OCI-M1 (cell line): ENCODE measurements at places on chromosomes 3 and 15.

DNA sequence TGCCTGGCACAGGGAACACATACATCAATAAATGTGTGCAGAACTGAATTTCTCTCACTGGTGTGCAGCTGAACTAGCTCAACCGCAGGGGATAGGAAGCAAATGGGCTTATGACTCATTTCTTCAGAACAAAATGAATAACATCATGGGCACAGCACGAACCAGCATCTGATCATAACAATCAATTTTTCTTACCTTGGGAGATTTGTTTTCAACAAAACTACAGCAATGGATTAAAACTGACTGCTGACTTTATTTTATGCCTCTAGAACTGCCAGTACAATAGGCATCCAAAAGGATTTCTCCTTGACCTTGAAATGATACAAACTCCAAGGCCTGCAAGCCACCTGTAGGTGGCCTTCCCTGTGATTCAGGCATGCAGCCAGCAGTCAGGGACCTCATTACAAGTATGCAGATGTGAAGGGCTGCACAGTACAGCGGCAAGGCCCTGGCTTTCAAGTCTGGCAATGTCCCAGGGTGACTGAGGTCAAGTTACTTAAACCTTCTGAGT, 26.1 kb downstream of the TAMM41 start:
- DNase-seq = no peak

DNA sequence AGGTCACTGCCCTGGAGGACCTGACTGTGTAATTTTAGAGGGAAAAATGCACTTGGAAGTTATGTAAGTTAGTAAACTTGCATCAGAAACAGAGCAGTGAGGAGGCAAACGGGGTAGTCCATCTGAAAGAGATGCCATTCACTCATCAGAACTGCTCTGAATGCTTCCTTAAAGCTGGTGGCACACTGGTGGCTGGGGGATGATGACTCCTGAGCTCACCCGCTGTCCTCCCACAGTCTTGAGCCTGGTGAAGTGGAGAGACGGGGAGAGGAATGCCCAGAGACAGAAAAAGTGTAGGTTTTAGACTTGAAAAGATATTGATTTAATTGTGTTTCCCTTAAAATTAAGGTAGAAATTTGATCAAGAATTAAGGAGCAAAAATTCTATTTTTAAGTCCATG, 46.5 kb upstream of the LARS2 start:
- DNase-seq = no peak

DNA sequence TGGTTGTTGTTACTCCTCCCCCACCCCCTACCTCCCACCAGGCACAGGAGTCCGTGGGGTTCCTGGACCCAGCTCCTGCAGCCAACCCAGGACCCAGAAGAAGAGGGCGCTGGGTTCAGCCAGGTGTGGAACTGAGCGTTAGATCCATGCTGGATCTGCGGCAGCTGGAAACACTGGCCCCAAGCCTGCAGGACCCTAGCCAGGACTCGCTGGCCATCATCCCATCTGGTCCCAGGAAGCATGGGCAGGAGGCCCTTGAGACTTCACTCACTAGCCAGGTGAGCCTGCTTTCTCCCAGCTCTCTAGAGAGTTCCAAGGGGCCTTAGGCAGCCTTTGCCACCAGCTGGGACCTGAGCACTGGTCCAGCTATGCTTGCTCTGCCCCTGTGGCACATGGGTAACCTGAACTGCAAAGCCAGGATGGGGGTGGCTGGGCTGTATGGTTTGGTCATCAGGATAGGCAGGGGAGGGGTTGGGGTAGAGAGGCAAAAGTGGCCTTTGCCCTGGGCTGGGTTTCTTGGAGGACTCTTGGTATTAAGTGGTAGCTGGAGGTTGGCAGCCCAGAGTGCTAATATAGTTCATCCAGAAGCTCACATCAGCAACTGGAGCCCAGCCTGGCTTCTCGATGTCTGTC, 7.0 kb upstream of the JMJD7 start:
- no peak for DNase-seq

GRCh38 chr15:39583596-39584265, 2.9 kb downstream of the THBS1 start:
- DNase-seq = no peak

- DNase-seq = no peak
Observed at GRCh38 chr3:175951047-175951694, 1092.0 kb downstream of the NAALADL2 start.

- DNase-seq = no peak
Observed at GRCh38 chr3:126277629-126278378, 79.4 kb downstream of the KLF15 start.

- DNase-seq = peak; percentile 76
Observed at GRCh38 chr3:66822186-66823008, 175.7 kb upstream of the KBTBD8 start.

DNA sequence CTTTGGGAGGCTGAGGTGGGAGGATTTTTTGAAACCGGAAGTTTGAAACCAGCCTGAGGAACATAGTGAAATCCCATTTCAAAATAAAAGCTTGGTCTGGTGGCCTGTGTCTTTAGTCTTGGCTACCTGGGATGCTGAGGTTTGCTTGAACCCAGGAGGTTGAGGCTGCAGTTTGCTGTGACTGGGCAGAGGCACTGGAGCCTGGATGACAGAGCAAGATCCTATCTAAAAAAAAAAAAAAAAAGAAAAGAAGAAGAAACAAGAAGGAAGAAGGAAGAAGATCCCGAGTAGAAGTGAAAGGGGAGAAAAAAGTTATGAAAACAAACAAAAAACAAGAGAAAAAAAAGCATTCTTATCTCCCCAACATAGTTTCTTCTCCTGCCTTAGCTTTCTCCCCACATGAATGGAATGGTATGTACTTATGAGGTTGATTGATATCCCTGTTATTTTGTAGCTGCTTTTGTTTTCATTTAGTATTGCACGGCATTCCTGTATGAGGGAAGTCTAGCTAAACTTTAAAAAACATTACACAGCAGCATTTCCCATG, 42.4 kb downstream of the TMEM40 start:
- peak; percentile 72 for DNase-seq

GRCh38 chr3:17741621-17742101, 770 bp downstream of the TBC1D5 start:
- DNase-seq = peak; percentile 86

DNA sequence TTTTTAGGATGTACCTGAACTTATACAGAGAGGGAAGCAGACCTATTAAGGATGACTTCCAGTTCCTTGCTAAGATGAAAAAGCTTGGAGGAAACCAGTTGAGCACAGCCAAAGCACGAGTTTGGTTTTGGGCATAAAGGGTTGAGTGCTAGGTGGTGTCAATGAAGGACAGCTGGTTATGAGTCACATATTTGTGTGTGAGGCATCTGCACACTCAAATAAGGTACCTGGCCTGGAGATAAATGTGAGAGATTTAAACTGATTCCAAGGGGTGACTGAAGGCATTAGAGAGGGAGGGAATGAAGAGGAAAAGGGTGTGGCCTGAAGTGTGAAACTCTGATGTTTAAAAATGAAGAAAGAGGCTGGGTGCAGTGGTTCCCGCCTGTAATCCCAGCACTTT, 486.7 kb downstream of the DIPK2A start:
- no peak for DNase-seq

- peak; percentile 66 for DNase-seq
Observed at GRCh38 chr3:15647611-15648167, 46.1 kb downstream of the BTD start.

DNA sequence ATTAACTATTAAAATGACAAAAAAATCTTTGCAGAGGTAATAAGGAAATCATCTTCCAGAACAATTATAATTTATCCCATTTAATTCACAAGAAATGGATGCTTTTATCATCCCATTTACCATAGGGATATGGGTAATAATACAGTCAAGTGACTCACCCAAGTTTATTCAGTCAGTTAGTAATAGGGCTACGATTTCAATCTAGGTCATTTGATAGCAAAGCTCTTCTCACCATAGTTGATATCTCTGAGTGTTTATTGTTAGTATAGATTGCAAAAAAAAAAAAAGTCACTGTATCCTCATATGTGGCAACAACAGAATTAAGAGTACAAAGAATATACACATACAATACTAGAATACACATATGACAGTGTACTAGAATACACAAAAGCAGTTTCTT, 797.1 kb downstream of the ROBO1 start:
- DNase-seq = no peak

GRCh38 chr3:179950840-179951239, 85.9 kb downstream of the PEX5L start:
- DNase-seq = no peak

DNA sequence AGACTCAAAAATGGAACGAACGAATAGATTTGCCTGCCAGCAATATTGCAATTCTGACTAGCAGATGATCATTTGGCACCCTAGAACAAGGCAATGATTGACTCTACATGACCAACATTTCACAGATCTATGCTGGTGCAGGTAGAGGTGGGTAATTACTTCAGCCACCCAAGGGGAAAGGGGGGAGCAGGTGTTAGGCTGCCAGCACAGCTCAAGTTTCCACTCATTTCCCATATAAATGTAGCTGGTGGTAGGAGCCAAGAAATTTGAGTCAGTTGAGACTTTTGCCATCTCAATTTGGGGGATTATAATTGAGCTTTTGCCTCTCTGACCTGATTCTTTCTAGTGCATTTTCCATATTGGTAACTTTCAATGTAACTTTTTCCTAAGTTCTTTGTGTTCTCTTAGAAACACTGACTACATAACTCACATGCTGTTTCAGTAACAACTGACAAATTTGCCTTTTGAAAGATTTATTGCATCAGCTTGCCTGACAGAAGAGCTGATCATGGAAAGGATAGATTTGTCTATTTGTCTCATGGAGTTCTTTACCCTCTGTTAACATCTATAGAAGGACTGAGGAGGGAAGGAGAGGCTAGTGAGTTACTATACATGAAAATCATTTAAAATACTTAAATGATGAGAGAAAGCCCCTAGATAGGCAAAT, 902.5 kb downstream of the ZPLD1 start:
- DNase-seq = no peak

DNA sequence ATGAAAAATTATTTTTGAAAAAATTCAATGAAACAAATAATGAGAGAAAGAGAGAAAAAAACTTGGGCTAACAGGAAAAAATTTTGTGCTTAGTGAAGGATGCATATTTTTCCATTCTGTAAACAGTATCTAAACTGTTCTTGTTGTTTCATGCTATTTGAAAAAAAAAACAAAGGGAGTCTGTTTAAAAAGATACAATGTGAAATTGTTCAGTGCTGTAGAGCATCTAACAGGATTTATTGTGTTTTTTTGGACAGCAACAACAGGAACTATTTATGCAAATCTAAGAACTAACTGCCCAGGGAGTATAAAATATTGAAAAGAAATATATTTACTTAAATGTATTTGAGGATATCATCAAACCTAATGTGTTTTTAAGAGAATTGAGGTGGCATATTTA, 55.1 kb downstream of the PEX5L start:
- DNase-seq = no peak

DNA sequence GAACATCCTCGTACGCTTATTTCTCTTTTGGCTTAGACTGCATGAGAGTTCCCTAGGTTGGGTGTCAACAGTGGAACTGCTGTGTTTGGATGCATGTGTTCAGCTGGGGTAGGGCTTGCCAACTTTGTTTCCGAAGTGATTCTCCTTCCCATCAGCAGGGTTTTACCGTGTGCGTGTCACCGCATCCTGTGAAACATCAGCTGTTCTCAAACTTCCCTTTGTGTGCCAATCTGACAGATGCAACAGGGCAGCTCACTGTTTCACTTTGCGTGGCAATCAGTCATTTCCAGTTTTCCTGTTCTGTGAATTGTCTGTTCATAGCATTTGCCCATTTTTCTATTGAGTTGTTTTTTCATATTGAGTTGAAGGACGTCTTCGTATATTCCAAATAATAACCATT, 218.8 kb downstream of the VPS13C start:
- no peak for DNase-seq

- no peak for DNase-seq
Observed at GRCh38 chr15:58527573-58528187, 95.9 kb downstream of the LIPC start.

GRCh38 chr15:68749365-68749764, 71.3 kb downstream of the ANP32A start:
- DNase-seq = no peak

DNA sequence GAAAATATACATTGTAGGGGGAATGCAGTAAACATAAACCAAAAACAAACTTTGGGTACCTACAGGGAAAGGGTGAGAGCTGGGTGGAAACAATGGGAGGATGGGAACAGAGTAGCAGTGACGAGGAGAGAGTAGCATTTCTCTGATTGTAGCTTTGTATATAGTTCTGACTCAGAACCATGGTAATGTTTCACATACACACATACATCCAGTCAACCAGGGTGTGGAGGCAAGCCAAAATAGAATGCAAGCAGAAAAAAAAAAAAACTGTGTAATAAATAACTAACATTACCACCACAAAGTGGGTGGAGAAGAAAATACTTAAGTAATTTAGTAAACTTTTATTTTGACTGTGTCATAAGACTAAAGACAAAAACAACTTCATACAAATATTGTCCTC, 27.2 kb downstream of the BCL2A1 start:
- DNase-seq = no peak

- peak; percentile 95 for DNase-seq
Observed at GRCh38 chr3:13009132-13009945, 63.9 kb downstream of the IQSEC1 start.

- no peak for DNase-seq
Observed at GRCh38 chr3:24315971-24316370, 178.7 kb downstream of the THRB start.

- no peak for DNase-seq
Observed at GRCh38 chr3:177201700-177202397, 4.6 kb upstream of the TBL1XR1 start.

DNA sequence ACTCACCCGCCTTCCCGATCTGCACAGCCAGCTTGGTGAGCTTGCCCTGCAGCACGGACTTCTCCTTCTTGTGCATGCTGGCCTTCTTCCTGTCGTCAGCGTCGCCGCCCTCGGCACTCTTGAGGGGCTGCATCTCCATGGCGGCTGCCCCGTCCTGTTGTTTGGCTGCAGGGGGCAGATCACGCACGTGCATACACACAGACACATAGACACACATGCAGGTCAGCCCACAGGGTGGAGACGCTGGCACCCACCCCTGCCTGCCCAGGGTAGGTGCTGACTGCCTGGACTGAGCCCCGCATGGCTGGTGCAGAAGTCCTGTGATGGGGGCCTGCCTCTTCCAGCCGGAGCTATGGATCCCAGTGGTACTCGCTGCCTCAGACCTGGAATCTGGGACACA, 57.3 kb upstream of the SEC13 start:
- no peak for DNase-seq

- DNase-seq = peak; percentile 70
Observed at GRCh38 chr15:43517354-43518196, at the start of gene MAP1A. Gene MAP1A, plus strand, starts transcription at chr15:43517608. Its CDS starts 3,866 bp downstream, at chr15:43521474.

DNA sequence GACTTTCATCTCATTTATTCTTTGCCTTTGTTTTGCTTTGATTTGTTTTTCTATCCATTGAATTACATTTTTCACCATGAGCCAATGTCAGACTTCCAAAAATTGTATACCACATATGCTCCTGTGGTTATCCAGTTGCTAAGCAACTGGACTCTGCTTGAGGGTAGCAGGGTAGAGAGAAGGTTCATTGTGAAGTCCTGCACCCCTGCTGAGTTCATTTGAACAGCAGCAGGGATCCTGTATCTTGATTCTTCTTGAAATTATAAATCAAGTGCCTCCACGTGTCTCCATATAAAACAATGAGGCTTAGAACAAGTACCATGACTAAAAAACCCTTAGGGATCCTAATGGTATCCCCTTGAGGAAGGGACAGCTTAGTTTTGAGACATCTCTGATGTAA, 449.3 kb downstream of the ROBO2 start:
- no peak for DNase-seq

GRCh38 chr15:96334017-96334704, 3.7 kb downstream of the NR2F2 start:
- no peak for DNase-seq
